Mesendoderm (in vitro differentiated cells): ENCODE measurements at places on chromosomes 11 and 22.

GRCh38 chr11:86039094-86039493, 29.8 kb downstream of the PICALM start:
- no peak for DNase-seq

GRCh38 chr22:24115247-24116207, 65.8 kb upstream of the SUSD2 start:
- DNase-seq: no peak

- no peak for DNase-seq
Measured at GRCh38 chr11:69635195-69635594, 5.8 kb upstream of the CCND1 start.

GRCh38 chr11:9210224-9210921, 54.8 kb downstream of the DENND5A start:
- peak; percentile 28 for DNase-seq

DNA sequence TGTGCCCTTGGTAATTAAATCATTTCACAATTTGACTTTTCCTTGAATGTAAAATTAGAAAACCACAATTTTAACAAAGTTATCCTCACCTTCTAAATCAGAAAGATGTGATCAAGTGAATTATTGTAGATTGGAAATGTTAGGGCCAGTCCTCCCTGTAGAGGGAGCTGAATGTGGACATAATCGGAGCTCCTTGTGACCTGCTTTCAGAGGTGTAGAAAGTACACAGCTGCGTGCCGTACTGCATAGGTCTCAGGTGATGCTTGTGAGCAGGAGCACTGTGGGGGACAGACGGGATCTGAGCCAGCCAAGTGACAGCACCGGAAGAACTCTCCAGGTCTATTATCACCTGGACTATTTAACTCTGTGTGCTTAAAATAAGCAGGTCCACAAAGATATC, 338.0 kb downstream of the AASDHPPT start:
- no peak for DNase-seq

- DNase-seq: peak; percentile 88
Measured at GRCh38 chr22:19120829-19121630, 1.2 kb downstream of the DGCR2 start.

DNA sequence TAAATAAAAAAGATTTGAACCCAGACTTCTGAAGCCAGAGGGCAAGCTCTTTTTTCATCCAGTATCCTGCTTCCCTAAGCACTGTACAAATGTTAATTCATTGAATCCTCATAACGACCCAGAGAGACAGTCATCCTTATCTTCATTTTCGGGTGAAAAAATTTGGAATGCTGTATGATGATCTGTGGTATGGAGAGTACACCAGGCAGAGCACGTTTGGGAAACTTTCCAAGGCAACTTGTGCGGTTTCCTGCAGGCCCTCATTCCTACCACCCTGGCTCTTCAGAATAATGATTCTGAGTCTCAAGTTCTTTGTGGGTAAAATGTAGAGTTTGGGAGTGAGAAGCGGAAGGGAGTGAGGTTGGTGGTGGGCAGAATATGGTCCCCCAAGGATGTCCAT, 177.9 kb upstream of the CADM1 start:
- no peak for DNase-seq

- no peak for DNase-seq
Measured at GRCh38 chr11:77884186-77884828, 63.4 kb downstream of the AAMDC start.

- no peak for DNase-seq
Measured at GRCh38 chr22:19106886-19107729, 15.1 kb downstream of the DGCR2 start.
